ENCODE measurements at places on chromosomes 4 and X.

- no peak for DNase-seq
Measured at GRCh38 chrX:149630681-149631233, 835 bp downstream of the TMEM185A start.

DNA sequence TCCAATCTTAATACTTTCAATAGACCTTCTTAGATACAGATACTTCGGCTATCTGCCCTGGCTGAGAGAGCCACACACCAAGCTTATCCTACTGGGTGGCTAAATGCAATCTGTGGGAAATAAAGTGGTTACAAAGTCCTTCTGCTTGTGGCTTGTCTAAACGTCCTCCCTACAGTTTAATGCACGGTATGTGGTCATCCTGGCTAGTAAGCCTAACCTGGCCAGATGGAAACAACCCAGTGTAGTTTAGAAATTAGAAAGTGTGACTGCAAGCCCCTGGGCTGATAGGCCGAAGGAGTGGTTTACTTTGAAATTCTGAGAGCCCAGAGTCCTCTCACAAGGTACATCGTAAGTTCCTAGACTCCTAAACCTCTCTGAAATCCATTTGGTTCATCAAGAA, 47.9 kb downstream of the HELT start:
- no peak for DNase-seq

DNA sequence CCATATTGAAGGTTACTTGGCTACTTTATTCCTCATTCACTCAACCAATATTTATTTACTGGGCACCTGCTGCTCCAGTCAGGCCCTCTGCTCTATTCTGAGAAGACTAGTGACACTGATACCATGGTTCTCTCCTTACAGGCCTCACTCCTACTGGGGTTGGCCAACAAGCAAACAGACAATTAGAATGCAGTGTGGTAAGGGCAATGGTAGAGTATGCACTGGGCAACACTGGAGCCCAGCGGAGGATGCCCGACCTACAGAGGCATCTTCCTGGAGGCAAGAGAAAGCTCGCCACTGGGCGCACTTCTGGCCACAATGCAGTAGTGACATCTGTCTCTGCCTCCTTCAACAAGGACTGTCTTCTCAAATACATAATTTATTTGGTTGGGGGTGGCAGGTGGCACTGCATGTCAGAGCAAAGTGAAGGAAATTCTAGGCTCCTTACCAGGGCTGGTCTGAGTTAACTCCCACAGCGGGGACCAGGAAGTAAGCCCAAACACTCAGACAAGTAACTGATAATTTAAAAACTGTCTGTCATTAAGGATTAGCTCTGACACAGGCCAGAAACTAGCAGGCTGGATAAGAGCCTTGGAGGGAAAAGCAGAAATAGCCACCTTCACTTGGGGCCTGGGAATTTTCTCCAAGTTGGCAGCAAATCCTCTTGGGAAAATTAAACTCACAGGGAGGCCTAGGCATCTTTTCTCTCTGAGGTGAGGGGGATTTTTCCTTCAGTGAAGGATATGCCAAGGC, 150.7 kb upstream of the EOLA2 start:
- DNase-seq, result no peak

GRCh38 chr4:185247151-185247550, 37.8 kb downstream of the SNX25 start:
- no peak for DNase-seq

GRCh38 chr4:37388681-37389365, 144.3 kb downstream of the NWD2 start:
- no peak for DNase-seq

GRCh38 chr4:128635955-128636560, 173.4 kb upstream of the JADE1 start:
- no peak for DNase-seq

DNA sequence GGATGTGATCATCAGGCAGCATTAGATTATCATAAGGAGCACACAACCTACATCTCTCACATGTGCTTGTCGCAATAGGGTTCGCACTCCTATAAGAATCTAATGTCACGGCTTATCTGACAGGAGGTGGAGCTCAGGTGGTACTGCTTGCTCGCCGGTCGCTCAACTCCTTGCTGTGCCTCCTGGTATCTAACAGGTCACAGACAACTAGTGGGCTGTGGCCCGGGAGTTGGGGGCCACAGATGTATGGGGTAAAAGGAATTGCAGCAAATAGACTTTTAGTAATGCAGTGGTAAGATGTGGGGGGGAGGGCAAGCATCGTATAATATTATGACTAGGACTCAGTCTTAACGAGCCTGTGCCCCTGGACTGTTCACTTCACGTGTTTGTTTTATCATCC, 624.8 kb downstream of the CENPC start:
- no peak for DNase-seq

- DNase-seq, result no peak
Measured at GRCh38 chr4:89303177-89303576, 4.4 kb downstream of the GPRIN3 start.

DNA sequence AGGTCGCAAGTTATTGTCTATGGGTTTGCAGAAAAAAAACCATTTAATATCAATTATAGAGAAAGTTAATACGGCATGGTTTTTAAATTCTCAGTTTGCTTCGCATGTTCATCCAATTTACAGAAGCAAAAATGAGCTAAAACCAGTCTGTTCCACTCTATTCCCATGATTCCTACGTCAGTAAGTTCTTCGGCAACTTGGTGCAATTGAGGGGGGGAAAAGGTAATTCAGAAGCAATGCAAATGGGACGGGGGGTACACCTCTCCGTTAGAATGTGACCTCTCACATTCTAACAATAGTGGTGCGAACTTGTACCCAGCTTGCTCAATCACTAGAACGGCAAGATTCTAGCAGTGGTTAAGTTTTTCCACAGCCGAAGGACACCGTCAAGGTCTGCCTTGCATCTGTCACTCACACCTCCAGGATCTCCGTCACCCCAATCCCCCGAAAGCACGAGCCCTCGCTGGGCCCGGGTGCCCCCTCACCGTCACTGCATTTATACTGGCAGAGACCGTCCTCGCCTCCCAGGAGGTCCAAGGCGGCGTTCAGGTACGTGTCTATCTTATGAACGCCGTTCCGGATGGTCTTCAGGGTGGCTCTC, 653 bp downstream of the PLA2G12A start:
- DNase-seq, result peak; percentile 12

DNA sequence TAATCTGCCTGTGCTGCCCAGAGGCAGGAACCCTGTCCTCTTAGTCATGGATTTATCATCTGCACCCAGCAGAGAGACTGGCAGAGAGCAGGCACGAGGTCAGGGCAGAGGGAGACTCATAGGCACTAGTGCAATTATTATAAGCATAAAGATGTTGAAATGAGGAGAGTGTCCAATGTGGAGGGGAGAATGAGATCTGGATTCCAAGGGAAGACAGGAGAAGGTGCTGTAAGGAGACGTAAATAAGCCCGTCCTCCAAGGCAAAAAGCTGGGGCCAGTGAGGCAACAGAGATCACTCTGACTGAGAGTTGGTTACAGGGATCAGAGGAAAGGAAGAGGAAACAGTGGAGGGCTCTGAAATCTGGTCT, 406.2 kb downstream of the MAPK10 start:
- no peak for DNase-seq

- no peak for DNase-seq
Measured at GRCh38 chrX:1435241-1435895, 17.3 kb downstream of the ASMTL start.

DNA sequence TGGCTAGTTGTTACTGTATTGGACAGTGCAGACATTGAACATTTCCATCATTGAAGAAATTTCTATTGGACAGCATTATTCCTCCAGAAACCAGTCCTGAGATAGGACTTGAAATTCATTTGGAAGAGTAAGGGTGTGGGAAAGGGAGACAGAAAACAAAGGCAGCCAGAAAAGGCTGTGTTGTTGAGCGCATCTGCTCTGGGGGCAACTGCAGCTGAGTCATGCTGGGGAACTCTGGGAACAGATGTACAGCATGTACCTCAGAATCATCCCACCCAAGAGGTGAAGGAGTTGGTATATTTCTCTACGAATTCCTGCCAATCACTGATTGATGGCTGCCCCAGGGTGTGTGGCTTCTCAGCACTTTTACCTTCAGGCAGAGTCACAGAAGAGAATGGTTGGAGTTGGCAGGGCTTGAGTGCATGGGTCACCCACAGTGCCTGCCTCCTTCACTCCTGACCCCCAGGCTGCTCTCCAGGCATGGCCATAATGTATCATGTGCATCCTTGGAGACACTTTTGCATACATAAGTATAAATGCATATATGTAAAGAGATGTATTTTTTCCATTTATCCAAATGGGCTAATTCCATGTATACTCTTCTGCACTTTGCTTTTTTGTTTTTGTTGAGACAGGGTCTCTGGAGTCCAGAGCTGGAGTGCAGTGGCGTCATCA, 39.4 kb downstream of the GEMIN8 start:
- no peak for DNase-seq

GRCh38 chr4:129143359-129143758, 47.4 kb downstream of the C4orf33 start:
- DNase-seq, result no peak

GRCh38 chrX:112826023-112826422, 14.6 kb downstream of the AMOT start:
- no peak for DNase-seq

DNA sequence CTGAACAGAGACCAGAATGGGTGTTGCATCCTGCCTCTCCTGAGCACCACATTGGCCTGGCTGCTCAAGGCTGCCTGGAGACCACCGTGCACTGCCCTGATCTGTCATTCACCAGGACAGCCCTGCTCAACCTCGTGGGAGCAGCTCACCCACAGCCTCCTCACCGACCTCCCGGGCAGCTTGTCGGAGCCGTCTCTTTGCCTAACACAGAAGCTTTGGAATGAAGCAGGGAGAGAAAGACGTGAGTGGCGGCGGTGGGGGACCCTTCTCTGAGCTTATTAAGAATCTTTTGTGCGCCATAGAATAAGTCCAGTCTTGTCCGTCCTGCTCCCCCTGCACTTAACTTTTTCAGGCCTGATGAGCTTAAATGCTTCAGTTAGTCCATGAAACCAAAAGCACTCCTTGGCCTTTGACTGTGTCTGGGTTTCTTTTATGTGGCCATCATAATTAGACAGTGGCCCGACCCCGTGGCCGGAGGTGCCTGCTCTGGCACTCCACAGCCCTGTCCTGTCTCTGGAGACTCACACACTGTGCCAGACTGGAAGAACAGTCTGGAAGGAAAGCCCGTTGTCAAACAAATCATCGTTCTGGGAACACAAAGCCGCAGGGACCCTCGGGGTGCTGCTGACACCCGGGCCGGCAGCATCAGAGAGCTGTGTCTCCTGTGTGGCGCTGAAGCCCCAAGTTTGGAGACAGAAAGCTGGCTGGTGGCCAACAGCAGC, 192.8 kb downstream of the BCOR start:
- no peak for DNase-seq

DNA sequence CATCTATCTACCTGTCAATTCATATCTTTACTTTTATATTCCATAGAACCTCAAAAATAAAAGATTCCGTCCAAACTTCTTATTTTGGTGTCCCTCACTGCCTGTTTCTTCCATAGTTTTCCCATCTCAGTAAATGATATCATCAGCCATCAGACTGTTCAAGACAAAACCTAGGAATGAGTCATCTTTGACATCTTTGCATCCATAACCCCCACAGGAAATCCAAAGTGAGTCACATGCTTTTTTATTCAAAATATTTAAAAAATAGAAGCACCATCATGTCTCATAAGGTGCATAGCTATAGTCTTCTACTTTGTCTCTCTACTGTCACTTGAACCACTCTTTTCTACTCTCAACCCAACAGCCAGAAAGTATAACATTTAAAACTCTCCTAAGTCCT, 29.9 kb upstream of the CXXC4 start:
- no peak for DNase-seq

DNA sequence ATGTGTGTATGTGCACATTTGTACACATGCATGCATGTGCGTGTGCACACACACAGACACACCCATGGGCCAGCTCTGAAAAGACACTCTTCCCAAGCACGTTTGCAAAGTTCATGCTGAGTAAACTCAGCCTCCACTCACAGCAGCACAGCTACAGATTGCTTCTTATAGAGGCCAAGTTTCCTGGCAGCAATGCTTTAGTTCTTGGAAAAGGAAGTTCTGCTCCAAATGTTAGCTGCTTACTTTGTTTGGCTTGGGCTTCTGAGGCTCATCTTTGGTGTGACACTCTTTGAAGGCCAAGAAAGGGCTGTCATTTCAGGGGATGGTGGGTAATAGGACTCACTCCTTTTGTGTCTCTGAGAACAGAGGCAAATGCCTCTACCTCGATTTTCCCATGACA, 6.6 kb downstream of the PLP1 start:
- no peak for DNase-seq

DNA sequence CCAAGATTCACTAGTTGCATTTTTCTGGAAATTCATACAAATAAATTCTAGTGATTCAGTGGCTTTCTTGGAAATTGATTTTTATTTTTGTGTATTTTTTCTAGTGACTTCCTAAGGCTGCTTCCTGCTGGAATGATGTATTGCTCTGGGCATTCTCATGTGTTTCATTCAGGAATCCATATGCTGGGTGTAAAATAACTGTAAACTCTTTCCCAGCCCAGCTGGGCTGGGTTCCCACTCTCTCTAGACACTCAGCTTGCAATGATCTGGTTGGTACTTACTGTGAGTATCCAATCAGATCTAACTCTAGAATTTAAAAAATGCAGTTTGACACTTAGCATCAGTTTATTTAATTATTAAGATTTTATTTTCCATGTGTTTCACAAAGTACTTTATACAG, 882.2 kb downstream of the STIM2 start:
- DNase-seq, result no peak

GRCh38 chrX:68902706-68903504, 74.1 kb downstream of the EFNB1 start:
- DNase-seq, result no peak

GRCh38 chrX:71493111-71493613, 39.7 kb upstream of the OGT start:
- no peak for DNase-seq

DNA sequence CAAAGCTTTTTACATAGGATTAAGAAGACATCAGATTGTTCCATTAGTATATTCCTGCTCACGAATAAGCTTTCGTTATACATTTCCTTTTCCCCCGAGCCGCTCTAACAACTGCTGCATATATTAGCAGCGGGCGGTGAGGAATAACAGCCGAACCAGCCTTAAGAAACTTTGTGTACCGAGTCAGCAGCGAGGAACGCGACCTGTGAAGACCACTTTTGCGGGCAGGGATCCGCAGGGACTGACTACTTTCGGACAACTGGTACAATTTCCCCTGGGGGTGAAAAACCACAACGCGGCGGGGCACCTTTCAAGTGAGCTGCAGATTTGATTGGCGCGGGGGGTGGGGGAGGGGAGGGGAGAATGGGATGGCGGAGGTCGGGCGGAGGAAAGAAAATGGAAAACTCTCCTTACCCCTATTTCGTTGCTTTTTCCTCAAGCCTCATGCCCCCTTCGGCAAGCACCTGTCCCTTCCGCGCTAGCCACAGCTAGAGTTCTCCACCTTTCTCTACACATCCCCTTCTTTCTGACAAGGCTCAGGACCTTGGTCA, 5.9 kb upstream of the PITX2 start:
- DNase-seq, result no peak

- DNase-seq, result no peak
Measured at GRCh38 chrX:44596277-44596676, 53.6 kb upstream of the FUNDC1 start.

- DNase-seq, result no peak
Measured at GRCh38 chr4:170305627-170306026, 215.9 kb upstream of the AADAT start.
